ENCODE measurements at places on chromosomes 6 and 20. TPM values are rescaled to one million over a fixed set of nuclear protein-coding genes. Genes with fewer than 3 reads are reported as not detected.

Gene SMLR1
- not detected for total RNA-seq

Gene GABRR1
- total RNA-seq, result not detected

Gene GNAS-AS1
- 0.50 TPM for total RNA-seq

Gene EFCAB8
- 0.87 TPM for total RNA-seq

Gene GPLD1
- total RNA-seq, result 3.1 TPM
